Suppressor macrophage (primary cell): ENCODE measurements at places on chromosomes 7 and 10.

- DNase-seq: no peak
Measured at GRCh38 chr10:118596426-118597124, 1.1 kb upstream of the PRLHR start.

DNA sequence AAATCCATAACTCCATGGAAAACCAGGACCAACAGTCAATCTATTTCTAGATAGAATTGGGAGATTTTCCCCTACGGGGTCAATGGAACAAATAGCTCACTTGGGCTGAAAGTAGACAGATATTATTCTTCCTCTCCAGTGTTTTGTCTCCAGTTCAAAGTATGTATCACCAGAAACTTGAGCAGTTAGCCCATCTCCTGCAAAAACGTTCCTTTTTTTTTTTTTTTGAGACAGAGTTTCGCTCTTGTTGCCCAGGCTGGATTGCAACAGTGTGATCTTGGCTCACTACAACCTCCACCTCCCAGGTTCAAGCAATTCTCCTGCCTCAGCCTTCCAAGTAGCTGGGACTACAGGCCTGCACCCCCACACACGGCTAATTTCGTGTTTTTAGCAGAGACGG is 390.0 kb upstream of the AUTS2 start:
- DNase-seq: no peak

GRCh38 chr10:12617191-12618175 is 268.1 kb downstream of the CAMK1D start:
- DNase-seq: peak; percentile 50

- no peak for DNase-seq
Measured at GRCh38 chr7:128920913-128921582, 10.5 kb upstream of the KCP start.

DNA sequence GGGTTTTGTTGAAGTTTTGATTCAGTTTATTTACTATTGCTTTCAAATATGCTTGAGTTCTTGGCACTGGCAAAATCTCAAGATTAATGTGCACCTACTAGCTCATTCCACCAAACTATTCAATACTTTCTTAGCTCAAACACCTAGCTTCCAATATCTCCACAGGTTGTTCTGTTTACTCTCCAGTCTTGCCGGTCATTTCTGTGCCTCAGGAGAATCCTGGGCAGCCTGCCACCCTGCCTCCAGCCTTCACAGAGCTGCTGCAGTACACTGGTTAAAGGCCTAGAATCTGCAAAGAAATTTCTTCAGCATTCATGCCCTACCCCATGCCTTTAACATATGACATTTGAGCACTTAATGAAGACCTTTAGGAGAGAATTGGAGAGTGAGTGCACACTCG is 4.0 kb upstream of the TMEM106B start:
- DNase-seq: no peak

- no peak for DNase-seq
Measured at GRCh38 chr7:18874880-18875279, 242.6 kb downstream of the TWIST1 start.

GRCh38 chr10:15672469-15672868 is 47.3 kb downstream of the ITGA8 start:
- DNase-seq: no peak

- no peak for DNase-seq
Measured at GRCh38 chr10:11344550-11344949, 266.9 kb downstream of the USP6NL start.

DNA sequence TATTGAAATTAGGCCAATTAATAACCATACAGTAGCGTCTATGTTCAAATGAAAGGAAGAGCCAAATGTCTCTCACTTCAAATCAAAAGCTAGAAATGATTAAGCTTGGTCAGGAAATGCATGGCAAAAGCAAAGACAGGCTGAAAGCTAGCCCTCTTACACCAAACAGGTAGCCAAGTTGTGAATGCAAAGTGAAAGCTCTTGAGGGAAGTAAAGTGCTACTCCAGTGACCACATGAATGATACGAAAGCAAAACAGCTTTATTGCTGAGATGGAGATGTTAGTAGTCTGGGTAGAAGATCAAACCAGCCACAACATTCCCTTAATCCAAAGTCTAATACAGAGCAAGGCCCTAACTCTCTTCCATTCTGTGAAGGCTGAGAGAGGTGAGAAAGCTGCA is 123.8 kb downstream of the TEX36 start:
- no peak for DNase-seq

GRCh38 chr10:12890958-12891357 is 110.6 kb downstream of the CCDC3 start:
- DNase-seq: no peak

- DNase-seq: no peak
Measured at GRCh38 chr10:94496010-94496409, 49.6 kb upstream of the HELLS start.

DNA sequence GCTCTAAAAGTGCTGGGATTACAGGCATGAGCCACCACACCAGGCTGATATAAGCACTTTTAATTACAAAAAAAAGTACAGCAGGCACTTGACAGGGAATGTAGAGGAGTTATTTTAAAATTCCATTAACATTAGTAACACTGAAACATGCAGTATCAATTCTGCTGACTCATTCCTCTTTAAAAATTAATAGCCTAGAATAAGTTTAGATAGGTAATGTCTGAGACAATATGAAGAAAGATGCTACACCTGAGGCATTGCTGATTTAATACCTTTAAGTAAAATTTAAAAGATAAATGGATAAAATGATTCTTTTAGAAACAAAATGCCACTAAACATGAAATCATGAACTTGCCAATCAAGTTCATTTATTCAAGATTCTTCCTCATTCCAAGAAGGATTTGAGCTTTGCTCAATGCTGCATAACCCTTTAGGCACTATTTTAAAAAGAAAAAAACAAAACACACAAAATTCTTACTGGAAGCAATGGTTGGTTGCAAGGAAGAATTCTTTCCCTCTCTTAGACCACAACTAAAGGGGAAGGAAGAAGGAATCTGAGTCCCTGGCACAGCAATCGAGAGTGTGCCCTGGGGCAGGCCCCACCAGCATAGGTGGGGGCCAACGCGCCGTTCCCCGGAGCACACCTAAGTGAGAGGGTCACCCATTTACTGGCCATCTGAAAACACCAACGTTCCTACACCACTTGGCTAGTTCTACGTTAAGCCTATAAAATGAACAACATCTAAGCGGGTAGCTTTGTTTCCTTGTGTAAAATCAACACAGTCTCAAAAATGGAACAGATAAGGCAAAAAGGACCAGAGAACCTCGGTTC is 26.6 kb downstream of the ESYT2 start:
- DNase-seq: no peak

DNA sequence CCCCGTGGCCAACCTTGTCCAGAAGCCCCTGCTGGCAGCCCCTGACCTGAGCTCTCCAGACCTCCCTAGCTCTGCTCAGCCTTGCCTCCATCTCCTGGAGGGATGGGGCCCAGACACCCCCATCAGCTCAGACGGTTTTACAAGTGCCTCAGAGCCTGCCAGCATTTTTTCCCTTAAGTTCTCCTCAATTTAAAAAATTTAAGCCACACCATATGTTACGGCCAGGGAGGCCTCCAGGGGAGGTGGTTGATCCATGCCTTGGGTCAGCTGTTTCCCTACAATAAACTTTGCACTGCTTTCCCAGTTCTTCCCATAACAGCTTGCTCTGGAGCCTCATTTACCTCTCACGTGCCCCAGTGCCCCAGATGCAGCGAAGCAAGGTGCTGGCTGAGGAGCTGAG is 143.5 kb downstream of the RGS10 start:
- DNase-seq: no peak

- no peak for DNase-seq
Measured at GRCh38 chr10:88390041-88390440, 193.1 kb downstream of the RNLS start.

DNA sequence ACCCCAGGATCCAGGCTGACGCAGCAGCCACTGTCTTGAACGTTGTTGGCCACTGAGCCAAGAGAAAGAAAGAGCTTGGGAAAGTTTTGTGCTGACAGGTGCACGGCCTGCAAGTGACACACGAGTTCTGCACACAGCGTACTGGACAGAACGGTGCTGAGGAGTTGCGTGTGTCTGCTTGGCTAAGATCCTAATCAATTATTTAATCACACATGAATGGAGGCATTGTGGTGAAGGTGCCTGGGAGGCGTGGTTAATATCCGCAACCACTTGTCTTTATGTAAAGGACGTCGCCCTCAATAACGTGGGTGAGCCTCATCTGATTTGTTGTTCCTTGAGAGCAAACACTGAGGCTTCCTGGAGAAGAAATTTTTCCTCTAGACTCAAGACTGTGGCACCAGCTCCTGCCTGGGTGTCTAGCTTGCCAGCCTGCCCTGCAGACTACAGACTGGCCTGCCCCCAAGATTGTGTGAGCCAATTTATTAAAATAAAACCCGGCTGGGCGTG is 16.6 kb upstream of the GNA12 start:
- DNase-seq: no peak

DNA sequence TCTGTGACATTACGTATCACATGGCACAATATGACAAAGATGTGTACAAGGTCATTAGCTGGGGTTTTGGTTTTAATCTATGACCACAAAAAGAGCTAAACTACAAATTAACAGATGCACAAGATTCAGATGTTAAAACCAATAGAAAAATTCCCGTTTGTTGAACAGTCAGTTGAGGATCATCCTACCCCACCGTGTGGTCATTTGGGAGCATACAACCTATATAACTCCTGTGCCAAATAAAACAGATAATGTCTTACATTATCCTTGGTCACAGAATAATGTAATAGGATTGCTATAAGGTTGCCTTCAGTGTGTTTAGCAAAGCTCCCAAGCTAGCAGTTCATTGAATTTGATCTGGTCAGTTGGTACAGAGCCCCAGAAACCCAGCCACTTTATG is 28.2 kb downstream of the ASNS start:
- DNase-seq: no peak

DNA sequence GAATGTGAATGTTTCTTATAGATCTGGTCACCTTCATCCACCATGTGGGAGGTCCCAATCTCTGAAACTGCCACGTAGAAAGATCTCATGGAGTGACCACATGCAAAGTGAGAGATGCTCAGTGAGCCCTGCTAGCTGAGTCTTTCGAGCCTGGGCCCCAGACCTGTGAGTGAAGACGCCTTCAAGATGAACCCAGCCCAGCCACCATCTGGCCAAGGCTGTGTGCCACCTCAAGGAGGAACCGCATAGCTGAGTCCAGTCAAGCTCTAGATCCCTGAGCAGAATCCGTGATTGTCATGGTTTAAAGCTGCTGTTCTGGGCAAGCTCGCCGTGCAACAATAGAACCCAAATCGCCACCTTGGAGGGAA is 20.2 kb upstream of the PPIF start:
- DNase-seq: no peak

GRCh38 chr7:51619880-51620279 is 303.3 kb upstream of the COBL start:
- DNase-seq: no peak

- peak; percentile 69 for DNase-seq
Measured at GRCh38 chr10:5945561-5946418, 31.6 kb downstream of the IL15RA start.

DNA sequence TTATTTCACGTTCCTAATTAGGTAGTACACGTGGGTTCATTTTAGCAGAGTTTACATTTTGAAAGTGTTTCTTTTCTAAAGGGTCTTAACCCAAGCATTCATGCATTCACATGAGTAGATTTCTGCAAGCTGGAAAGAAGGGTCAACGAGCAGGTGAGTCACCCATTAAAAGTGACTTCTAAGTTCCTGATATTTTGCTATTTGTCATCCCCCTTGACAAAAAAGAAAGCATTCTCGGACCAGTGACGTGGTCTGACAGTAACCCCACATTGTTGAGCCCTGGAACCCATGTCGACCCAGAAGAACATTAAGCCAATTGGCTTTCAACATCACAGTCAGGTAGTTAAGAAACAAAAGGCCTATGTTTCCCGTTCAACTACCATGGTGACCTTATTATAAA is 49.6 kb downstream of the ABCB5 start:
- no peak for DNase-seq

- no peak for DNase-seq
Measured at GRCh38 chr10:95437669-95438068, 123.5 kb downstream of the SORBS1 start.

DNA sequence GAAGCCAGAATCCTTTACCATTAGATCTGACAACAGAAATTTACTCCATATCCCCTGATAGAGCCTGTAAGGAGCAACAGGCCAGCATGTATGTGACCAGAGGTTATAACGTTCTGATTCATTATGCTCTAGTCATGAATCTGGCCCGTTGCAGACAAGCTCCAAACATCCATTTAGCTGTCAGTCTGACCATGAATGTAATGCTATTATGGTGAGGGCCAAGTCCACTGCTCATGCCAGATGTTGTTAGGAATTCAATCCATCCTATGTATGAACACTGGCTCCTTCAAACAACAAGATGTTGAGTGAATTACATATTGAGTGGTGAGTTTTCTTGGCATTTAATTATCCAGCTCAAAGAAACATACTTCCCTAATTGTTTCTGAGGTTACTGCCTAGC is 610.1 kb upstream of the ANKRD30A start:
- no peak for DNase-seq

DNA sequence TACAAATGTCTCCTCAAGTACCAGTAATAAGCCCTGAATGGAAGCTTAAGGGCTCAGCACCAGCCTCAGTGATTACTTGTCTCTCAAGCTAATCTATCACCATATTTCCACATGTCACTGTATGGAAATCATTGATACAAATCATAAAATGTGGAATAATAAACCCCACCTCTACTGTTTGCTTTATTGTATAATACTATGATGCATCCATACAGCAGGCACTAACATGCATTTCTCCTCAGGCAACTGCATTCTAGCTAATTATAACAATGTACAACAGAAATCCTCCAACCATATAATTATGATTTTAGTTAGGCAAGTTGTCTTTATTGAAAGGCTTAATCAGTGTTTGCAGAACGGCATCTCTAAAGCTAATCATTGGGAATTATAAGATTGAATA is 26.2 kb downstream of the CRPPA start:
- DNase-seq: no peak

DNA sequence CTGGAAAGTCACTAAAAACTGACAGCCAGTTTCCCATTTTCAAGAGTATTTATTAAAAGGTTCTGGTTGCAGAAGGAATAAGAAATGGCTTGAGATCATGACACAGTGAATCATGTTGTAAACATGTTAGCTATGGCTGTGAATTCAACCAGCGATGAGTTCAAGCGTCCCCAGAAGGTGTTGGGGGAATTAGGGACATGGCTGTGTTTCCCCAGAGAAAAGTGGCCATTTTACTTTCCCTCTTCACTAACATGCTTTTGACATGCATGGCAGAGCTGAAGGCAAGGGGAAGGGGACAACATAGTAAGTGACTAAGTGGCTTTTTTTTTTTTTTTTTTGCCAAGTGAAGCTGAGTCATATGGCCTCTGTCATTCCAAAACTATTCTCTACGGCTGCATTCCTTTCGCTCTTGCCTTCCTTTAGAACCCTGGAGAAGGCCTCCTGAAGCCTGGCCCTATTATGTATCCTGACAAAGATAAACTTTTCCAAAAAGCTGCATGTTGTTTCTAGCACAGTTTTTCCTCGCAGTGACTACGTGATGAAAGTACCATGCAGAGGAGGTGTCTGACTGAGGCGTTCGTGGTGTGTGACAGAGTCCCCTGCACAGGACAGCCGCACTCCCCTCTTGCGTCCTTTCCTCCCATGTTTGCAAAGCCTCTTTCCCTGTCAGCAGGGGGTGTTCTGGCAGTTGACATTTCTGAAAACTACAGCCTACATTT is 46.9 kb downstream of the EGFR start:
- DNase-seq: no peak
